A172 (cell line): ENCODE measurements at places on chromosomes 13 and 19. TPM values are rescaled to one million over a fixed set of nuclear protein-coding genes. Genes with fewer than 3 reads are reported as not detected.

The ACER1 gene
- not detected in 2 replicates for total RNA-seq

The KLK12 gene
- total RNA-seq: not detected in 2 replicates

DNA sequence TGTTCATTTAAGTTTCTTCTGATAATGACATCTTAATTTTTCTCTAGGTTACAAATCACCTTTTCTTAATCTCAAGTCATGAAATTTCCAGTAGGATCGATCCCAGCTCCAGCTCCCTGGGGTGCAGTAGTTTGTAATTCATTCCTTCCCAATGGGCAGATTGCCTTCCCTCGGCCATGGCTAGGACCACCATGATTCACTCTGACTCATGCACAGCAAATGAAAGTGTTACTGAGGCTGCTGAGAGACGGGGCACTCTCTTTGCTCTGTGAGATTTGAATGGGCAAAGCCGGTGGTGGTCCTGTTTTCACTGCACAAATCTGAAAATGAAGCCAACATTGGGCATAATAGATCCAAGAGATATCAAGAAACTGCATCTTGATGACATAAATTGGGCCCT, 202.8 kb upstream of the IRS2 start:
- DNase-seq: peak; percentile 51

DNA sequence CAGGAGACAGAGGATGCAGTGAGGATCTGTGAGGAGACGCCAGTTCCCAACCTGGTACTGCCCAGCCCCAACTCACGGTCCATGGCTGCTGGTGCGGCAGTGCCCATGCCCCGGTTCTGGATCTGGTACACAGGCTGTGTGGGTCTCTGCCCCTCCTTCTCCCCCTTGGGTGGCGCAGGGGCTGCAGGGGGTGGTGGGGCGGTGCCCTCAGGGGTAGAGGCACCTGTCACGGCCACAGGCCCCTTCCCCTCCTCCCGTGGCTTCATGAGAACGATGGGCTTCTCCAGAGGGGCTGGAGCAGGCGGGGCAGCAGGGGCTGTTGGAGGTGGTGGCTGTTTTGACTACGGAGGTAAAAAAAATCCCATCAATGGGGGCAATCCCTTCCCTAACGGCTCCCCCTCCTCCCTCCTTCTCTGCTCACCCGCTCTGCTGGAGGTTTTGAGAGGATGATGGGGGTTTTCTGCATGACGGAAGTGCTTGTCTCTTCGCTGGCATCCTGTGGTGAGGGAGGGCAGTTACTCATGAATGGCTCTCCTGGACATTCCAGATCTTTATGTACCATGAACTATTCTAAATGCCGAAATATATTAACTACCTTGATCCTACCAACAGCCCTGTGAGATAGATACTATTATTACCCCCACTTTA, 7.1 kb downstream of the SMG9 start:
- peak; percentile 71 for DNase-seq

The C19orf85 gene
- total RNA-seq: 0.07 TPM in 1 of 2 replicates, not detected in the other

DNA sequence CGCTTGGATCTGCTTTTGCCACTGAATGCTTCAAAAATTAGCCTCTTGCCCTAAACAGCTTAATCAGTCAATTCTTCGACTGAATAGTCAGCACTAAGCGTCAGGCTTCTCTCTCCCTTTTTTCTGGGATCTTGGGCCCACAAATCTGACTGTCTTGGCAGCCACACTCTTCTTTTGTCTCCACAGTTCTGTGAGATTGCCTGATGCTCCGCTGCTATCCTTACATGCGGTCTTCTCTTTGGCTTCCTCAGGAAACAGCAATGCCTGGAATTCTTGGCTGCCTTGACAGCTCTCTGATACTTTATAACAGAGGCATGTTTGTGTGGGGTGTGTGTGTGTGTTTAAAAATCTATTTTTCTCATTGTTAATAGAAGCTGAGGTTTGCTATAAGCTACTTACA, 32.6 kb downstream of the ERCC5 start:
- DNase-seq: no peak

DNA sequence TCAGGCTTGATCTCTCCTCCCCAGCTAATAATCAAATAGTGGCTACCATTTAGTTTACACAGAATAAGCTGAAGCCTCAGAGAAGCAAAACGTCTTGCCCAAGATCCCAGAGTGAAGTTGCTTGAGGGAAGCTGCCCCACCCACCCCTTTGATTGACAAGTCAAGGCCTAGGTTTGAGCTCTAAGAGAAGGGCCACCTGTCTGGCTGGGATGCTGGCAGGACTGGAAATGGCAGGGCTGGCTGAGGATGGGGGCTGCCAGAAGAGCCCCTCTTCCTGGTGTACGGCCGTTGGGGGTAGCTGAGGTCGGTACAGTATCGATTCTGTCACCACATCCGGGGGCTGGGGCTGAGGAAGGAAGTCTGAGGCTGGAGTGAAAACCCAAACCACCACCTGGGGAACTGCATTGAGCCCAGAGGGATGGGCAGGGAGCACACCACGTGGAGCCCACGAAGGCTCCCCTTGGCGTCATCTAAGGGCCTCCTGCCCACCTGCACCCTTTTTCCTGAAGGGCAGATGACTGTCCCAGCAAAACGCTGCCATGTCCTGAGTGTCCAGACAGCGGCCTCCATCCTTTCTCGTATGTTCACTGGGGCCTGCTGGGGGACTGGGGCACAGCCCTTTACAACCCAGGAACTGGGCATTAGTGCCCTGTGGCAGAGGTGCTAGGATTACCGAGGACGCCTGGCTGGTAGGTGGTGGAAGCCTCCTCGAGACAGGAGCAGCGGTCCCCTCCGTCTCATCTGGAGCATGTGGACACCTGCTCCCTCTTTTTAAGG, 1.4 kb upstream of the PRKD2 start:
- no peak for DNase-seq

The FIZ1 gene
- 11.5 and 11.7 TPM in 2 replicates for total RNA-seq

- DNase-seq: no peak
Observed at GRCh38 chr19:58345558-58345957, 7.7 kb downstream of the A1BG start.

DNA sequence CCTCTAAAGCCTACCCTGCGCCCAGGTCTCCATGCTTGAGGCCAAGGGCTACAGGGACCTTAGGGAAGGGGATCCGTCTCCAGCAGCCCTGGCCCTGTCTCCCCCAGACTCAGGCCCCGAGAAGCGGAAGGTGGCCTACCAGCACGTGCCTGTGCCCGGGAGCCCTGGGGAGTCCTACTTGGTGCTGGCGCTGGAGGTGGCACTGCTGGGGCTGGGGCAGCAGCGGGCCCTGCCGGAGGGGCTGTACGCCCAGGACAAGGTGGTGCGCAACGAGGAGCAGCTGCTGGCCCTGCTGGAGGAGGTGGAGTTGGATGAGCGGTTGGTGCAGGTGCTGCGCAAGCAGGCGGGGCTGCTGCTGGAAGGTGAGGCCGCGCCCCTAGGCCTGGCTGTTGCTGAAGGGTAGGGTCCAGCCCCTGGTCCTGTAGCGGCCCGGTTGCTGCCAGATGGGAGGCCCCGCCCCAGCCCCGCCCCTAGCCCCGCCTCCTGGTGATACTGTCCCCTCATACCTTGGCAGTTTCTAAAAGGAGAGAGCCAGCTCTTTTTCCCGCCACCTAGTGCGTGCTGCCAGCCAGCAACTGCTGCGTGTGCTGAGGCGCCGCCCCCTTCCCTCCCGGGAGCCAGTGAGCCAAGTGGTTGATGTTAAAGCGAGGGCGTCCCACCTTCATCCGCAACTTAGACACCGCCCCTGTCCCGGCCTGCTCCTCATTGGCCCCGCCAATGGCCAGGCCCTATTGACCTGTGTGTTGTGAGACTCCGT, 22.6 kb downstream of the ZSWIM4 start:
- no peak for DNase-seq

The PIN1 gene
- total RNA-seq: 231 and 232 TPM in 2 replicates

The CD37 gene
- not detected in 2 replicates for total RNA-seq

The RDH8 gene
- total RNA-seq: not detected in 2 replicates

- DNase-seq: peak; percentile 45
Observed at GRCh38 chr13:109273326-109273751, 513.0 kb downstream of the IRS2 start.

The GPR12 gene
- not detected in 2 replicates for total RNA-seq

GRCh38 chr13:45336025-45336800, 4.8 kb downstream of the TPT1 start:
- no peak for DNase-seq

The TUBB4A gene
- total RNA-seq: 9.1 and 12.6 TPM in 2 replicates

The ZNF627 gene
- total RNA-seq: 18.8 and 23.0 TPM in 2 replicates

DNA sequence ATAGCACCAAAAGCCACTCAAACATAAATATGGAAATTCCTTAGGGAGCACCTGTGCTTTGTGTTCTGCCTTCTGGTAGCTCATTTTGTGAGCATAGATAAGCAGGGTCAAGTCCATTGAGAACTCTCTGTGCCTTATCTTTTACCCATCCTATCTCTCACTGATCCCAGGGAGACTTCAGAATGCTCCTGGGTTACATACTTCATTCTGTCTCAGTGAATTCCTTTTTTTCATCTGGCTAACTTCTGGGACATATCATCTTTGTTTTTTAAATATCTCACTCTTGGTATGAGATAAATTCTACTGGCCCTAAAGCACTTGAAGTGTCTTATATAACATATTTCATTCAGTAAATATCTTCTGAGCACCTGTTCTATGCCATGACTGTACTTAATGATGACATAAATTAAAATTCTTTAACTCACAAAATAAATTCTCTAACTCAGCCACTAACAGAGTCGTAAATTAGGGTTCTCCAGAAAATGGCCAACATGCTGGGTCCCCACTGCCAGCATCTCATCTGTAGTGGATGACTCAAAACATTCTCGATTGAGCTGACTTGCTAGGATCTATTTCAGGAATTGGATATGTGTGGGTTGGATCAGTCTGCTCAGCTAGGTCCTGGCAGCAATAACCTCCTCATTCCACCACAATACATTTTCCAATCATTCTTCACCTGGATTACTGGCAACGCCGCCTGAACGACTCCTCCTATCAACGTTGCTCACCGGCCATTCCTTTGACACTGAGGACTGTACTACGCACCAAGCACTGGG, 170.2 kb downstream of the FOXO1 start:
- DNase-seq: no peak

DNA sequence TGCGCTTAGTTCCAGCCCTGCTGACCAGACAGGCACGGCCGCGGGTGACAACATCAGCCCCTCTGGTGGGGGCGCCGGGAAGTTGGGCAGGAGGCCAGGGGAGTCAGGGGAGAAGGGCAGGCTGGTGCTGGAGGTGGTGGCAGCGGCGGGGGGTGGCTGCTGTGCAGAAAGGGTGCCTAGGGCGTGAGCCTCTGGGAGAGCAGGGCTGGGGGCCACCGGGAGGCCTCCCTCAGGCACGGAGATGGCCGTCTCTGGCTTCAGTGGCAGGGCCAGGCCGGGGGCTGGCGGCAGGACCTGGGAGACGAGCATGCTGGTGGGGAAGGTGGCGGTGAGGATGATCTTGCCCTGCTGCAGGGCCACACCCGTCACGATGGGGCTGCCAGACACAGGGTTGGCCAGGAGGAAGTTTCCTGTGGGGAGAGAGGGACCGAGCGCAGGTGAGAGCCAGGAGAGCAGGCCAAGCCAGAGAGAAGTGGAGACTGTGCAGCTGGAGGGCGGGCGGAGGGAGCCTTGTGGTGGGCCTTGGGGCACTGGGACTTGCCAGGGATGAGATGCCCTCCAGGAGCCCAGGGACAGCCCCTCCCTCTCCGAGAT, 3.3 kb downstream of the SIX5 start:
- DNase-seq: no peak

The ATP5F1D gene
- total RNA-seq: 42.2 and 78.9 TPM in 2 replicates

The C1QTNF9 gene
- not detected in 2 replicates for total RNA-seq

- no peak for DNase-seq
Observed at GRCh38 chr13:33284031-33284430, 1.5 kb downstream of the STARD13 start.

The CYSLTR2 gene
- total RNA-seq: not detected in 2 replicates

The WASF3 gene
- 4.0 and 5.2 TPM in 2 replicates for total RNA-seq

The CYP2F1 gene
- total RNA-seq: not detected in 2 replicates

DNA sequence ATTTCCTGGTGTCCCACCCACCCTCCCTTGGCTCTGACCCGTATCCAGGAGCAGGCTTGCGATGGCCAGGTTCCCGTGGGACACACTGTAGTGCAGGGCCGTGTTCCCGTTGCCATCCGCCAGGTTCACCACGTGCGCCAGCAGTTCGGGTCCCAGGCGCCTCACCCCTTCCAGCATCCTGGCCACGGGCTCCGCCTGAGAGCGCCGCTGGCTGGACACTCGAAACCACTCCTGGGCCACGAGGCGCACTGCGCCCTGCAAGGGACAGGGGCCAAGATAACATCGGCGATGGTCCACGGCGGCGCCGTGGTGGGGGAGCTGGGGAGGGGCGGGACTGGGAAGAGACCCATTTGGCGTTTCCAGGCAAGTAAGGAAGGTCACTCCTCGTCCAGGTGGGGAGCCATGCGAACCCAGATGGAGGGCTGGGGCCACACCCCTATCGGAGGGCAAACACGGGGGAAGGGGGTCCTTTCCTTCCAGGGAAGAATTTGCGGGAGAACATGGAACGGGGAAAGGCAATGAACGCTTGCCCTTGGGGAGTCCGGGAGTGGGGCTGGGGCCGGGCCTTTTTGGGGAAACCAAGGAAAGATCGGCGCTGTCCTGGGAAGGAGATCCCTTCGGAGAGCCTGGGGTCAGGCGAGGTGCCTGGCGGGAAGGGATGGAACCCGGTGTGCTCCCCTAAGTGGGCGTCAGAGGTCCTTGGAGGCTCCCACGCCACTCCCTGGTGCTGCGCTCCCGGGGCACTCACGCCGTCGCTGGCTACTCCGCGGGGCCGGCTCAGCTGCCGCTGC, 9.9 kb downstream of the KANK3 start:
- DNase-seq: no peak

The NLRP9 gene
- not detected in 2 replicates for total RNA-seq

DNA sequence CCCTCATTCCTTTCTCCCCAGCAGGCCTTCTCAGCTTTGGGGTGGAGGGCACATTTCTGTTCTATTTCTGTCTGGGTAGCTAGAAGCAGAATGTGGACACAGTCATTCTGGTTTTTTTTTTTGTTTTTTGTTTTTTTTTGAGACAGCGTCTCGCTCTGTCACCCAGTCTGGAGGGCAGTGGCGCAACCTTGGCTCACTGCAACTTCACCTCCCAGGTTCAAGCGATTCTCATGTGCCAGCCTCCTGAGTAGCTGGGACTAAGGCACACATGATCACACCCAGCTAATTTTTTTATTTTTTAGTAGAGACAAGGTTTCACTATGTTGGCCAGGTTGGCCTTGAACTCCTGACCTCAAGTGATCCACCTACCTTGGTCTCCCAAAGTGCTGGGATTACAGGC, 20.3 kb downstream of the CLPTM1 start:
- no peak for DNase-seq

GRCh38 chr19:7145494-7145893, 76.0 kb downstream of the ZNF557 start:
- no peak for DNase-seq

- no peak for DNase-seq
Observed at GRCh38 chr13:62524061-62524460, 1108.4 kb upstream of the PCDH20 start.

The C19orf44 gene
- total RNA-seq: 3.4 and 4.2 TPM in 2 replicates

GRCh38 chr13:106373989-106374572, 161.4 kb downstream of the EFNB2 start:
- peak; percentile 69 for DNase-seq

GRCh38 chr13:109790942-109791605, 4.7 kb upstream of the IRS2 start:
- DNase-seq: peak; percentile 55

DNA sequence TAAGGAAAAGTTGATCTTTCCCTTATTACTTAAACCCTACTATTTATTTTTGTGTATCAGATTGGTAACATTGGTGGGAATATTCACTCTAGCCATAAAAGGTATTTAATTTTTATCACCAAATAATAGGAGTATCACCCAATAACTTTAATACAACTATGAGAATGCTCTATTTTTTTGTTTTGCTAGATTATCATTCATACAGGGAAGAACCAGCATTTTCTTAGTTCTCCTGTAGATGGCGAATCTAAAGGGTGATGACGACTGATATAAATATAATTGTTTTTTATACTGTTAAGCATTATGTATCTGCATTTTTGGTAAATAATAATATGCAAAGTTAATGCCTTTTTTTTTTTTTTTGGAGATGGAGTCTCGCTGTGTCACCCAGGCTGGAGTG, 7.9 kb upstream of the FRY start:
- no peak for DNase-seq
